ENCODE measurements at places on chromosomes 7 and 10.

- no peak for DNase-seq
Observed at GRCh38 chr7:92808006-92808405, 28.4 kb downstream of the CDK6 start.

- no peak for DNase-seq
Observed at GRCh38 chr7:132430861-132431822, 145.1 kb downstream of the PLXNA4 start.

- DNase-seq: no peak
Observed at GRCh38 chr7:16637379-16637778, 8.2 kb downstream of the ANKMY2 start.

DNA sequence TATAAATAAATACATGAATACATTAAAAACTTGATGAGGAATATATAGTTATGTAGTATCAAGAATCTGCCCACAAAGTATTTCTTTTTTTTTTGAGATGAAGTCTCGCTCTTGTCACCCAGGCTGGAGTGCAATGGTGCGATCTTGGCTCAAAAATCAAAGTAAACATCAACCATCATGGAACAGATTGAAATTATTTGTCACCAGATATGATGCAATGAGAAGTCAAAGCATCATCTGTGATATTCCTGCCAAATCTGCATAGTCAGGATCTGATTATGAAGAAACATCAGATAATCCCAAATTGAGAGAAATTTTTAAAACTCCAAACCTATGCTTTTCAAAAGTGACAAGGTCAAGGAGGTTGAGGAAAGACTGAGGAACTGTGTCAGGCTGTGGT, 5.1 kb upstream of the CYP2C18 start:
- no peak for DNase-seq

GRCh38 chr10:93085272-93085859, 11.7 kb downstream of the CYP26A1 start:
- DNase-seq: no peak

DNA sequence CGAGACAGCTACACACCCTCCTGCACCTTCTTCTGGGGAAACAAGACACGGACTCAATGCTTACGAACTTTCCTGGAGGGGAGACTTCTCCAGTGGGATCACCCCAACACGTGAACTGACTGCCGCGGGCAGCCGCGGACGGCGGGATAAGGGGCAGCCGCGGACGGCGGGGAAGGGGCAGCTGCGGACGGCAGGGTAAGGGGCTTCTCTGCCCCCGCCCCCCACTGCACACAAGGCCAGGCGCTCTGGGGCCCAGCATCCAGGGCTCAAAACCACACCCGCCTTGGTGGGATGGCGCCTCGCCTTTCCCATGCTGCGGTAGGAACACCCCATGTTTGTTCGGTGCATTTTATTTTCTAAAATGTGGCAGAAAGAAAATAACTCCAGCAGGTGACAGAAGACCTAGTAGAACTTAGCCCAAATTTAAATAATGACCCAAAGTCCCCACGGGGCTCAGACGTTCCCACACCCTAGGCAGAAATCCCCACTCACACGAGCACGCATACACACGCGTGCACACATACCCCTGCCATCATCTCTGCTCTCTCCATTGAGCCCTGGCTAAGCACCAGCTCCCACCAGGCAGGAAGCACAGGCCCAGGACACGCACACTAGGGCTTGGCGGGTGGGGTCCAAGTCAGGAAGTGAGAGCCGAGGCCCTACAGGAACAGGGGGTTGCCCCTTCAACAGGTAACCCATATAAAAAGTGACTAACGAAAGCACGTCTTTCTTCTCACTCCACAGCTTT, 26.6 kb upstream of the GPR146 start:
- DNase-seq: no peak

DNA sequence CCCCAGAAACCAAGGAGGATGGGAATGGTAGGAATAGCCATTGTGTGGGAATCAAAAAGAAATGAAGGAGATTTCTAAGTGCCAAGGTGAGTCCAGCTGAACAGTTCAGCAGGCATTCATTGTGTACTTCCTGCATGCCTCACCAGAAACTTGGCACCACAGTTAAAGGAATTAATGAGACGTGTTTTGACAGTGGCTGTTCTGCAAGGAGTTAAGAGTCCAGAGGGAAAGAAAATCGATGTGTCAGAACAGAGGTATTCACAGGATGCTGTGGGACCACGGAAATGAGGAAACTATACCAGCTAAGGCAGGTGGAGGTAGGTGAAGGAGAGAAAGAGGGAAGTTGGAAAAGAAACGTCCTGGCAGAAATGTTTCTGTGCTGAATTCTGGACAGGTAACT, 78.1 kb downstream of the PRKCQ start:
- no peak for DNase-seq

GRCh38 chr7:110938165-110938564, 152.8 kb upstream of the LRRN3 start:
- DNase-seq: no peak

GRCh38 chr7:157560710-157561522, 224.1 kb downstream of the DNAJB6 start:
- DNase-seq: no peak

DNA sequence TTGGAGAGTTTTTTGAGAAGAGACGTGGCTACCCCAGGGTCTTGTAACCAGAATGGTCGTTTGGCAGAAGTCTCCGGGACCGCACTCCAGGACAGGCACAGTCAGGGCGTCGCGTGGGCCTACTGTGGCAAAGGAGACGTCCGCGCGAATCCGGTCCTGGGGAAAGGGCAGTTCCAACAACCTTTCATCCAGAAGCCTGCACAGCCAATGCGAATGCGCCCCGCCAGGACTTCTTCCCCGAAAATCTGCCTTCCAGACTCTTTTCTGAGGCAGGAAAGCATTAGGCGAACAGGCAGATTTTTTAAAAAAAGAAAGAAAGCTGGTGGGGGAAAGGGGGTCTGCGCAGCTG, 2.0 kb downstream of the HPSE2 start:
- DNase-seq: no peak
